ENCODE measurements at places on chromosomes 1 and 21.

- no peak for DNase-seq
Measured at GRCh38 chr1:233613252-233614172, at the start of gene KCNK1. KCNK1 (plus strand) TSS chr1:233614106; CDS start chr1:233614172, 66 bp downstream.

DNA sequence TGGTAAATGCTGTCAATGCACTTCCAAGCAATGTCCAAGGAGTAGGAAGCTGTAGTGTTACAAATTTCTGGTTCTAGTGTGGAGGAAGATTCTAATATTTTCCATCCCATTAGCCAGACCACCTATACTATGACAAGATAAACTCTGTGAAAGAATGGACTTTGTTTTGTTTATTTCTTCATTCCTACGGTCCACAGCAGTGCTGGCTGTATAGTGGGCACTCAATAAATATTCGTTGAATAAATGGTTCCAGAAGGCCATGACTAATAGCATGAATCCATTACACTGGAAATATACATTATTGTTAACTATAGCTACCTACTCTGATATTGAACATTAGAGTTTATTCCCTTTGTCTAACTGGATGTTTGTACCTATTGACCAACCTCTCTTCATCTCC is 8.3 kb upstream of the MYSM1 start:
- no peak for DNase-seq

- DNase-seq: no peak
Measured at GRCh38 chr1:218866507-218866906, 307.2 kb upstream of the LYPLAL1 start.

GRCh38 chr1:39214998-39215873 is 10.7 kb downstream of the MACF1 start:
- DNase-seq: no peak

DNA sequence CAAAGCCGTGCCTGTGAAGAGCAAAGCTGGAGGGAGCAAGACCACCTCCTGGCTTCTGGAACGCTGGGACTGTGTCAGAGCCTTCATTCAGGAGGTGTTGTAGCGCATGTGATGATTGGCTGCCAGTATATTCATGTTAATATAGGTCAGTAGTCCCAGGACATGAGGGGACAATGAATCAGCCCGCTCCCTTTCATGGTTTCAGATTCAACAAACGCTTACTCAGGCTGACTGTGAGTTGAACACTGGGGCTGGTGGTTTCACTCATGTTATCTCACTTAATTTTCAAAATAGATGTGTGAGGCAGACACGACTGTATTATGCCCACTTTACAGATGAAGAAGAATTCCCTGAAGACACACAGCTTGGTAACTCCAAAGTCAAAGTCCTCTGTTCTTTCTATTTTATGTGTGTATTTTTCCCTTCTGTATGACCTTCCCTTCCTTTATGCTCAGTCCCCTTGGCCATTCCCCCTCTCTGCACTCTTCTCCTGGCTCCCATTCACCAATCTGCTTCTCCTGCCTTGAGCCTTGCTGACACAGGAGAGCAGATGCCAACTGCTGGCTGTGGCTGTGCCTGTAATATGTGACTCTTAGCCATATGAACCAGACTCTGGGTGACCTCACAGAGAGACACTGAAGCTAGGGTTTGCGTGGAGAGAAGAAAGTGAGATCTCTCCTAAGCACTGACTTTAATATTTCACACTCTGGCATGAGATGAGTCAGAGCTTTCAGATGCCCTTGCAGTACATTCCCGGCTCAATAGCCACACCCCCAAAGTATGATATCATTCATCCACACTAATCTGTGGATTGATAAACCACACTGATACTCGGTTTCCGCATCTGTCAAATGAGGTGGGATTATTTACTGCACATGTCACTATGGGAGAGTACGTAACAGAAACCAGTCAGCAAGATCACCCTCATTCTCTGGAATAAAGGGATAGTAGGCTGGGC is 31.4 kb upstream of the KIRREL1 start:
- DNase-seq: no peak

DNA sequence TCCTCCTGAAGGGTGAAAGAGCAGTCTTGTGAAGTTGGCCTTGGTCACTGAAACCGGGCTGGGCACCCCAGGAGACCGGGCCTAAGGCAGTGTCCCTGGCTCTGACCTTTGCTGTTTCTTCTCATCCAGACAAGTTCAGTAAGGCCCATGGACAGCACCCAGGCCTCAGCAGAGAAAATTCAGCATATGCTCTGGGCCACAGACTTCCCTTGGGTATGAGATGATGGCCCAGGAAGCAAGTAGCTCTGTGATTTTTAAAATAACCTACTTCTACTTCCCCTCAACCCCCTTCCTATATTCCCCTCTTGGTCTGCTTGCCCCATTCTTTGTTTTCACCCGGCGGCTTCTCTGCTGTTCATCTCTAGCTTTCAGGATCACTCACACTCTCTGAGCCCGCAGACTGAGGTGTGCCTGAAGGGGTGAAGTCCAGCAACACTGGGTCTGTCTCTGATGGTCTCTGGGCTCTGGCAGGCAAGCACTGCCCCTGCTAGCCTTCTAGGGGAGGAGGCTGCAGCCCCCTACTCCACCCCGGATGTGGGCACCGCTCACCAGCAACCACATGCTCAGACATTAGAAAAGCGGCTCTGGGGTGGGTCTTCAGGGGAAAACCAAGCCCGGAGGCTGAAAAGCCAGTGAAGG is 2.9 kb upstream of the GPR25 start:
- DNase-seq: no peak

DNA sequence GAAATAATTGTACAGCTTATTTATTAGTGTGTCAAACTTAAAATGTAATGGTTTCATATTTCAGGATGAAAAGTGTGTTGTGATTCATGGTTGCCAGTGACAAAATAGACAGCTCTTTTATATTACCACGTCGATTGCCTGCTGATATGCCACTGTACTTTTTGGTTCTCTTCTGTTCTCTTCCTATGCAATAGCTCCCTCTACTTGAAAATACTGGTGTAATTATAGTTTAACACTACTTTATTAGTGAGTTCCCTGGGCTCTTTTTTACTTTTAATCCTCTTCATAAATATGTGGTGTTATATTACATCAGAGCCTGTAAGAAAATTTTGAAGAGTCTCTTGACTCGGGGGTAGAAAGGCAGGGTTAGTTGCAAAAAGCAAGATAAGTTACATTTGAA is 111.3 kb downstream of the PATJ start:
- DNase-seq: no peak

DNA sequence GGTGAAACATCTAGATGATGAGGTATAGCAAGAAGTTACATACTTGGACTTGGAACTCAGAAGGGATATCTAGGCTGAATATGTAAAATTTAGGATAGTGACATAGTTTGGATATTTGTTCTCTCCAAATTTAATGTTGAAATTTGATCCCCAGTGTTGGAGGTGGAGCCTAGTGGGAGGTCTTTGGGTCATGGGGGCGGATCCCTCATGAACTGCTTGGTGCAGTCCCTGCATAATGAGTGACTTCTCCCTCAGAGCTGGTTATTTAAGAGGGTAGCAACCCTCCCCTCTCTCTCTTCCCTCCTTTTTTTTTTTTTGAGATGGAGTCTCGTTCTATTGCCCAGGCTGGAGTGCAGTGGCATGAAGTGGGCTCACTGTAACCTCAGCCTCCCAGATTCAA is 15.5 kb downstream of the ST3GAL3 start:
- DNase-seq: no peak

DNA sequence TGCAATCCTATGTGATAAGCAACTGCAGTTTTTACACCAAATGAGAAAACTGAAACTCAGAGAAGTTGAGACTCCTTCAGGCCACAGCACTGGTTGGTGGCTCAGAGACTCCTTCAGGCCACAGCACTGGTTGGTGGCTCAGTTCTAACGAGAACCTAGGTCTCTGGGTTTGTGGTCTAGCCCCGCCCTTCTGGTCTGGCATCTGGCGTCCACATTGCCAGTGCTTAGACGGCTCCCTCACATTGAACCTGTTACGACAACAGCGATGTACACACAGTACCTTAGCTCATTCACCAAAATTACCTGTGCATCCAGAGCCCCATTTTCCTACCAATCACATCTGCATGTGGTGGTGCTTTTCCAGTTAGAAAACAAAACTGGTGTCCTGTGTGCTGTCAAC is 66.1 kb downstream of the NID1 start:
- no peak for DNase-seq

DNA sequence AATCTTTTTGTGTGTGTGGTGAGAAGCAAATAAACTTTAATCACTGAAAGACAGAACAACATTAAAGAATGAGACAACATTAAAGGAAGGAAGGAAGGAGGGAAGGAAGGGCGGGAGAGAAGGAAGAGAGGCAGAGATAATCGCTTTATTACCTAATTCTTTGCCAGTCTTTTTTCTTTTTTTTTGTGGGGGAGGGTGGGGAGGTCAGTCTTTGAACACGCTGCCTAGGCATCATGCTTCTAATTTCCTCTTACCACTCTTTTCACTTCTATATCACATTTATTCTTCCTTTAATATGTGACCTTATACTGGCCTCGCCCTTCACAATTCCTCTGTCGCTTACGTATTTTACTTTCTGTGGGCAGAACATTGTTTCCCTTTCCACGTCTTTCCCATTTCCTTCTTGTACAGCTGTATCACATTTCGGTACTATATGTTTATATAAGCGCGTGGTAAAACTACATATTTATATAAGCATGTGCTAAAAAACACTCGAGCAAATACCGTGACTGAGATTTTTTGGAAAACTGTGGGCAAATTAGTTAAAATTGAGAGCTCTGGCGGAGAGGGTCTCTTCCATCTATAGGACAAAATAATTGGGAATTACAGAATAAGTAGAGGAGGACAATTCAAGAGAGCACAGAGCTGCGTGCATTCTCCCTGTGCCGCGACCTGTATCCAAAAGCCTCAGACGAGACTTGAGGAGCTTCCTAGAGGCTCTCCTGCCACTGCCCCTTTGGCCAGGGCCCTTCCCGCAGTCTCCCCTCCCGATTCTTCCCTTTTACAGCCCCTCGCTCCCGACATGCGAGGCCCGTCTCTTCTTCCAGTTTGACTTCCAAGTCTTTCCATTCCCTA is 823 bp upstream of the PRKAA2 start:
- no peak for DNase-seq

- no peak for DNase-seq
Measured at GRCh38 chr21:32499249-32500055, 85.9 kb downstream of the TCP10L start.

GRCh38 chr1:244191581-244191980 is 140.5 kb downstream of the ZBTB18 start:
- DNase-seq: no peak

DNA sequence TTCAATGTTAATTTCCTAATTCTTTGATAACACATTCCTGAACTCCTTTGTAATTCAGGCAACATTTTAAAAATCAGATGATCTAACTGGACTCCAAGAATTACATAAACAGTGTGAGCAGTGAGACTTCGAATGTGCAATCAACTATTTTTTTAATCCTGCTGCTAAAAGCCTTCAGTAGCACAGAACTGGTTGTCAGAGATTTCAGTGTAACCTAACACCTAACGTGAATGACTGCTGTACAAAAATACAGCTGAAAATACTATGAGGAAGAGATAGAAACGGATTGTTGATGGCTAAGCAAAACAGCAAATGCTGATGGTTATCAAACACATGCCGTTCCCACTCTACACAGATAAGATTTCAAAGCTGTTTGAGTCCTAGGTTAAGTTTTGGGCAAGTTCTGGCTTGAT is 46.1 kb downstream of the APP start:
- no peak for DNase-seq

All from stimulated activated CD4-positive, alpha-beta T cell treated with anti-CD3 and anti-CD28 coated beads, Interleukin-1b, Interleukin-23, amount 100 ng/mL, for 1 hour (primary cell).